ENCODE measurements at places on chromosomes 13 and 19.

GRCh38 chr19:53892301-53892980 is 10.4 kb downstream of the PRKCG start:
- no peak for DNase-seq

DNA sequence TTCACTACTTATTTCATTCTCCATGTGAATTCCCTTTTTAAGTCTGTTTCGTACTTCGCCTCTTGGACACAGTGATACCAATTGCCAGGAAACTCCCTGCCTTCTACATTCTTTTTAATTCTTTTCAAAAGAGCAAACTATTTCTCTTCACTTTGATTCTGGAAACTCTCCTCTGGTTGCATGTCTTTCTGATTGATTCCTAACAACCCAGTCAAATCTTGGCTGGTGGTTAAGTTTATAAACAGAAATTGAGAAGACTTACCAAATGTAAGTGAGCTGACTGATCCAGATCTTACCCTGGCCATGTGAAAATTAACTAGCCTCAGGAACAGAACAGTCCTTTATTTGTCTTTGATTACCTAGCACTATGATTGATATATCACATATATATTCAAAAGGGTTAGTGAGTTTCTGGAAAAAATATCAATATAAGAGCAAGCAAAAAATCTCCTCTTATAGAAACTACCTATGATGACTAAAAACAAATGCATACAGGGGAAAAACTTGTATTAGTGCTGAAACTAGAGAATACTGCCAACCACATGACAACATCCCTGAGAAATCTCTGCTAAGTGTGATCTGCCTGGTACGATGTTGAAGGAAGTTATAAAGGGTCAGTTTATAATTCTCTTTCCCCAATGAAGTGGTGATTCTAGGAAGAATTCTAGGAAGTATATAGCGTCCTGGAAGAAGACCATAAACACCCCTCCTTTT is 152.6 kb upstream of the HTR2A start:
- DNase-seq, result no peak

DNA sequence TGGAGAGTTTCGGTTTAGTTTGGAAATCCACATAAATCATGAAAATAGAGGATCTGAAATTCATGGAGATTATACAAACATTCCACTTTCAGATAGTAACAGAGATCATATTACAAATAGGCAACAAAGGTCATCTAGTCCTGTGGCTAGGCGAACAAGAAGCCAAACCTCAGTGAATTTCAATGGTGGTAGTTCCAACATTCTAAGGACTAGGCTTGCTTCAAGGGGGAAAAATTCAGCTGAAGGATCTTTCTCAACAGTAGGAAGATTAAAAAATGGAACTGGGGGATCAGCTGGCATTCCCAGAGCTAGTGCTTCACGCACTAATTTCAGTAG is 47.0 kb downstream of the FOXO1 start:
- DNase-seq, result no peak

DNA sequence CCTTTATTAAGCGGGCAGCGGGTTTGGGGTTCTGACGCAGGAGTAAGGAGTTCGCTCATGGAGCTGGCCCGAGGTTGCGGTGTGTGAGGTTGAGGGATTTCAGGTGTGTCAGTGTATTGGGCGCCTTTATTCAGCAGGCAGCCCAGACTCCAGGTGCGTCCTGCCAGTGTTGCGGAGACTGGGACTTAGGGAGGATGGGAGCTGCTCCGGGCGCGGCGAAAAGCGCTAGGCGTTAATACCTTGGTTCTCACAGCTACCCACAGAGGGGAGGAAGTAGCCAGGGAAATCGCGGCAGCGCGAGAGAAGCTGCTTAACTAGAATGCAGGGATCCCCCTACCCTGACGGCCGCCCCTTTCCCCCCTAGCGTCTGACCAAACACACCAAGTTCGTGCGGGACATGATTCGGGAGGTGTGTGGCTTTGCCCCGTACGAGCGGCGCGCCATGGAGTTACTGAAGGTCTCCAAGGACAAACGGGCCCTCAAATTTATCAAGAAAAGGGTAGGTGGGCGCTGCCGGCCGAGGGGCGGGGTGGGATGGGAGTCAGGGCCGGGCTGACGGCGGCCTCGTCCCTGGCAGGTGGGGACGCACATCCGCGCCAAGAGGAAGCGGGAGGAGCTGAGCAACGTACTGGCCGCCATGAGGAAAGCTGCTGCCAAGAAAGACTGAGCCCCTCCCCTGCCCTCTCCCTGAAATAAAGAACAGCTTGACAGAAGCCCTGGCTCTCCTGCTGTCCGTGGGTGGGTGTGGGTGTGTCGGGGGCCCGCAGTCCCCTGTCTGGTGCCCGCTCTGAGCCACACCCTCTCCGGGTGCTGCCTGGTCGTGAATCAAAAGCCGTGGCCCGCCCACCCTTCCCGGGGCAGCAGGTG is 1.1 kb downstream of the RPL36 start:
- peak; percentile 66 for DNase-seq

DNA sequence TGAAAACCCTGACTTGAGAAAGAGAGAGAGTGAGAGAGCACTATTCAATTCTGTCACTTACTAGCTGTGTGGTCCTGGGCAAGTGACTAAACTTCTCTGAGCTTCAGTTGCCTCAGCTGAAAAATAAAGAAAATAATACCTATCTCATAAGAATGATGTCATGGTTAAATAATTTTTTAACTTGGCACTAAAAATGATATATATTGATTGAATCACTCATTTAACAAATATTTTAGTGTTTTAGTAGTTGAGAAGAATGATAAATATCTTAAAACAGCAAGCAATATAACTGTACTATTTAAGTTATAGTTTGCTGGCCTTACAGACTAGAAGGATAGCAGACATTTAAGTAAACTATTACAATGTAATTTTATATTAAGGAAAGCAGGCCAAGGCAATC is 764.2 kb downstream of the DIAPH3 start:
- no peak for DNase-seq

GRCh38 chr13:99984461-99985240 is 3.1 kb downstream of the ZIC2 start:
- peak; percentile 73 for DNase-seq

DNA sequence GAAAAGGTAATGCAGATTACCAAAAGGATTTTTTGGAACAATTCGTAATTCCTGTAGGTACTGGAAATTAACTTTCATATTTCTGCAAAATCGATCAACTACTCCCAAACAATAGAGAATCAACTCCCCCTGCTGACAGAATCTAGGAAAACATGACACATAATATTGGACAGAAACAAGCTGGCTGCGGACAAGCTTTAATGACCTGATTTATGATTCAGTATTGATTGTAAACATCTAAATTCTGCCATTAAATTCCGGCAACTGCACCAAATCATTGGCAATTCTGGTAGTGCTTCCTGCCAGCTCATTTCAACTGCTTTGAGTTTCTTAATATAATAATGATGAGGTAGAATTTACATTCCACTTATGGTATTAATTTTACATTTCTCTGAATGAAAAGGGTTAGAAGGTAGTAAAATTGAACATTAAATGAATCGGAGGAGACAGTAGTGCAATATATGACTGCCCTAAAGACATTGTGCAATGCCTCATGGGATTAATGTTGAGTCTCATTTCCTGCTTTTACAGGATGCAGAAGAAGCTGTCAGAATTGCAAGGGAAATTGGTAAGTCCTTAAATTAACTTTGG is 146.5 kb downstream of the PCCA start:
- no peak for DNase-seq

DNA sequence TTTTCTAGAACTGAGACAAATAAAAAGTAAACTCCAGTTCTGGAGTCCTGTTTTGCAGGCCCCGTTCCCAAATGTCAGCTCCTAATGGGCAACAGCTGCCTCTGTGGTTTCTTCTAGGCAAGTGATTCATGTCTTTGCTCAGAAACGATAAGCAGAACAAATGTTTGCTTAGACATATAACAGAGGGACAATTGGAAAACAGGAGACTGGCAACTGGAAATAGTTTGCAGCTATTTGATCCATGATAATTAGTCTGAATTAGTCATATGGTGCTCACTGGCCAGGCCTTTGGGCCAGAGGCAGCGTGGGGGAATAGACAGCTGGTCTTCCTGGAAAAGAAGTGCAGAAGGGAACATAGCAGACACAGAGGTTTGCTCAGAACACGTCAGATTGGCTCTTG is 29.2 kb upstream of the TSHZ3 start:
- DNase-seq, result no peak

DNA sequence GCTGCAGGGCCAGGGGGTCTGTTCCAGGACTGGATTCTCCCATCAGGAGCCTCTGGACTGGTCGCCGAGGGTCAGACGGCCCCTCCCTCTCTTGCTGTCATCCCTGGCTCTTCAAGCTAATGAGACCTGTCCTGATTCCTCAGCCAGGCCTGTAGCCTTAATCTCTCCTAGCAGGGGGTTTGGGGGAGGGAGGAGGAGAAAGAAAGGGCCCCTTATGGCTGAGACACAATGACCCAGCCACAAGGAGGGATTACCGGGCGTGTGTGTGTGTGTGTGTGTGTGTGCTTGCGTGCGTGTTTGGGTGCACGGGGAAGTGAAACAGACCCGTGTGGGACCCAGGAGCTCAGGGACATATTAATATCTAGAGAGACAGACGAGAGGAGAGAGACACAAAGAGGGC is 1.9 kb upstream of the CRX start:
- DNase-seq, result peak; percentile 92

GRCh38 chr13:37636701-37637100 is 38.1 kb upstream of the POSTN start:
- no peak for DNase-seq

DNA sequence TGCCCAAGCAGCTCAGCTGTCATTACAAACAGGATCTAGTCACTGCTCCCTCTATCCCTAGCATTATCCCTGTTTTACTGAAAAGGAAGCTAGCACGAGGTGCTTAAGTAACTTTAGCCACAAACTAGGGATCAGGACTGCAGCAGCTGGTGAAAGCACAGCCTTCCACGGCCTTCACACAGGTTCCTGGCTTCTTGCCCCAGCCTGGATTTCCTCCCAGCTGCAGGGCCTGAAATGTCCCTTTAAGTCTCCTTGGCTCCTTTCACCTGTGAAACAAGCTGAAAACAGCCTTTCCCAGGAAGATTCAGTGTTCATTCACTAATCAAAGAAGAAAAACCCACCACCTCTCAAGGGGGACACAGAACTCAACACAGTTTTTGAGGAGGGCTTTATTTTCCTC is 754.5 kb downstream of the DIAPH3 start:
- peak; percentile 60 for DNase-seq

- DNase-seq, result no peak
Measured at GRCh38 chr19:34847393-34847792, 74.4 kb upstream of the ZNF599 start.

GRCh38 chr13:101739382-101740178 is 287.1 kb downstream of the ITGBL1 start:
- no peak for DNase-seq

DNA sequence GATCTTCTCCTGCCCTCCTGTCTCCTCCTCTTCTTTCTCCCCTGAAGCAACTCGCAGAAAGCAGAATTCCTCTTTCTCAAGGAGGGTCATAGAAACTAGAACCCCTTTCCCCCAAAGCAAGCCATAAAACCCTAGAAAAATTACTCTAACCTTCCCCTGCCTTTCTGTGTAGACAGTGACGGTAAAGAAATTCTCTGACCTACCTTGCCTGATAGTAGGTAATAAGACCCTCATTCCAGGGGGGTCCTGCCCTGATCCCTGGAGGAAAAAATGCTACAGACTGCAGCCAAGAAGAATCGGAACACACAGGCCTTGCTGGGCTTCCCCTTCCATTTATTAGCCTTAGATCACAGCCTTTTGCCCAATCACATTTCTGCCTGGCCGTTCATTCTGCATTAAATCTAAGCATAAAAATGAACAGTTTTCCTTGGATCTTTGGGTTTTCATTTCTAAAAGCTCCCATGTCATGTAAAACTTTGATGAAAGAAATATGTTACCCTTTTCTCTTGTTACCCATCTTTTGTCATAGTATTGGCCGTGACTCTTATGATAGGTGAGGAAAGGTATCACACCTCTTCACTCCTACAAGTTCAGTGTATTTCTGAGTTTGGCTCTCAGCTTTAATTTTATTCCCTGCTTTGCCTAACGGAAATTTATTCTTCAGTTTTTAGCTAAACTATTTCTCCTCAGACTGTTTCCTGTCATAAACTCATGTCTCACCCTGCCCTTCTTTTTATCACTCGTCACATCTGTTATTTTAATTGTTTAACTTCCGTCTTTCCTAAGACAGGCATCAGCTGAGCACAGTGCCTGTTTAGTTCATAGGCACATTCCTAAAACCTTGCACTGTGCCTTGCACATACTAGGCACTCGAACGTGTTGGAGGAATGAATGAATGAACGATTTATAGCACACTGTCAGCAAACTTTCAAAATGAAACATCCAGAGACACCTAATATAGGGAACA is 20.4 kb upstream of the CPB2 start:
- no peak for DNase-seq
